ENCODE measurements at places on chromosomes 7 and 10. TPM values are rescaled to one million over a fixed set of nuclear protein-coding genes. Genes with fewer than 3 reads are reported as not detected.

The DYDC2 gene
- polyA plus RNA-seq, result 0.08 TPM

DNA sequence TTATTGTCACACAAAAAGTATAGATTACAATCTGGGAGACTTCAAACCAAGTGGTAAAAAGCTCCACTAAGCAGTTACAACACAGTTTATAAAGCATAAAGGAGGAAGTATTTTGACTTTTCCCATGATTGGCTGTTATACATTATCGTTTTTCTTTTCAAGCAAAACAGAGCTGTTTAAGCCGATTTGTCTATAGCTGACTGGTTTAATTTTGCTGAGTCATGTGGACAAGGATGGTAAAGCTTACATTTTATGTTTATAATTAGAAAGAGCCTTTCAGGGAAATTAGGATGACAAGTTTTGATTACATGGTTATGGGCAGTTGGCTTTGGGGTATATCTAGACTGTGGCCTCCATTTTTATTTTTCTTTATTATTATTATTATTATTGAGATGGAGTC is 152.5 kb upstream of the STK17A start:
- H3K36me3 ChIP-seq, result no peaks in the 10 kb centered on the region
- H3K27me3 ChIP-seq, result no peaks in the 10 kb centered on the region
- no peaks in the 10 kb centered on the region for H3K4me1 ChIP-seq
- no peak for DNase-seq
- no peak overlapping the region for H3K4me3 ChIP-seq

- H3K27ac ChIP-seq, result no peak overlapping the region
- H3K27me3 ChIP-seq, result no peaks in the 10 kb centered on the region
- no peak for DNase-seq
- 0 out of 2 replicates have a peak, but pooled peaks cover 3% of the 10 kb centered on the region for H3K36me3 ChIP-seq
These were observed 8.8 kb downstream of the OGDH start for GRCh38 chr7:44615149-44615611.

DNA sequence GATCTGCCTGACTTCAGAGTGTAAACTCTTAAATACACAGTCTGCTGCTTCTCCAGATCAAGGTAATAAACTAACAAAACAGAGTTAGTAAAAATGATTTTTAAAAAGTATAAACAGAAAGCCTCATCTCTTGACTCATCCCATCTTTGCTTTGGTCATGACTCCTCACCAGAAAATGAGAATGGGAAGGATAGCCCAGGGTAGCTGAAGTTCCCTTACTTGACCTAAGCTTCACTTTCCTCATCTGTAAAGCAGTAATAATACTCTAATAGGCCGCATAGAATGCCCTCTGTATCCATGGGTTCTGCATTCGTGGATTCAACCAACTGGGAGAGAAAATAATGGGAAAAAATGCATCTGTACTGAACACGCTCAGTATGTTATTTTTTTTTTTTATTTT is 11.3 kb upstream of the SLC25A28 start:
- peak overlapping the region; percentile 30 for H3K27ac ChIP-seq
- H3K4me3 ChIP-seq, result no peak overlapping the region
- H3K36me3 ChIP-seq, result no peaks in the 10 kb centered on the region
- H3K27me3 ChIP-seq, result no peaks in the 10 kb centered on the region
- DNase-seq, result no peak

The PLAU gene
- polyA plus RNA-seq, result 159 TPM

DNA sequence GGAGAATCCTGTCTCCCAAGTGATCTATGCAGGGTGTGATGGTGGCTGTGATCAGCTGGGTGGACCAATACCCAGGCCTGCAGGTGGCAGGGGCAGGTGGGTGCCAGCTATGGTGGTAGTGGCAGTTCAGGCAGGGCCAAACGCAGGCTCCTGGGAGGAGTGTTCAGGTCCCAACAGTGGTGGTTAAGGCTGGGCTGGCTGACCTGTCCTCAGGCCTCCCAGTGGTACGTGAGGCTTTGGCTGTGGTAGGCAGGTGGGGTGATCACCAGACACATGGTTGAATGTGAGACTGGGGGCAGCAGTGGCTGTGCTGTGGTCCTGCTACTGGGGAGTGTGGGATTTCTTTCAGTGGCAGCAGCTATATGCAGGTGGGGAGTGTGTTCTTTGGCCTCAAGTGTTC is 126.7 kb upstream of the STARD3NL start:
- H3K27me3 ChIP-seq, result no peaks in the 10 kb centered on the region
- no peak overlapping the region for H3K27ac ChIP-seq
- no peaks in the 10 kb centered on the region for H3K4me1 ChIP-seq

DNA sequence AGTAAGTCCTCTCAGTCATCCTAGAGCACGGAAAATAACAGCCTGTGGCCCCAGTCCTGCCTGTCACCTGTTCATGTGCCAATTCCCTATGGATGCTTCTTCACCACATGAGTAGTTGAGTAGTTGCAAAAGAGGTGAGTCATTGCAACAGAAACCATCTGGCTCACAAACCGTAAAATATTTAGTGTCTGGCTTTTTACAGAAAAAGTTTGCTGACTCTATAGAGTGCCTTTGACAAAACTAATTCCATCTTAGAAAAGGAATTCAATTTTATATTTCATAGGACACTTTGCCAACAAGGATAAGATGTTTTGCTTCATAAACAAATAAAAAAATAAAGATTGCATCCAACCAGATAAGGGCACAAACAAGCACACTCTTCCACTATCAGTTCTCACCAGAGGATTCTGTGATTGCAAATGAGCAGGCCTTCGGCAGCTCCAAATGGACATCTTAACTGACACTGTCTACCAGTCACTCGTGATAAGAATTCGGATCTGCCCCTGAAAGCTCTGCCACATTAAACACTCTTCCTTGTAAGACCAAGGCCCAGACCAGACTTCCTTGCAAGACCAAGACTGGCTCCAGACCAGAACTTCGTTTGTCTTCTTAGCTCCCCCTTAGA is 242.7 kb upstream of the SEMA3C start:
- H3K4me3 ChIP-seq, result no peak overlapping the region
- no peak for DNase-seq
- no peaks in the 10 kb centered on the region for H3K27me3 ChIP-seq
- no peaks in the 10 kb centered on the region for H3K4me1 ChIP-seq

The TMEM176B gene
- polyA plus RNA-seq, result 0.15 TPM

GRCh38 chr10:106557951-106558733 is 606.4 kb downstream of the SORCS1 start:
- peak overlapping the region; percentile 57 for H3K27ac ChIP-seq
- no peak overlapping the region for H3K4me3 ChIP-seq
- H3K4me1 ChIP-seq, result peaks cover 20% of the 10 kb centered on the region
- no peak for DNase-seq
- H3K27me3 ChIP-seq, result no peaks in the 10 kb centered on the region

DNA sequence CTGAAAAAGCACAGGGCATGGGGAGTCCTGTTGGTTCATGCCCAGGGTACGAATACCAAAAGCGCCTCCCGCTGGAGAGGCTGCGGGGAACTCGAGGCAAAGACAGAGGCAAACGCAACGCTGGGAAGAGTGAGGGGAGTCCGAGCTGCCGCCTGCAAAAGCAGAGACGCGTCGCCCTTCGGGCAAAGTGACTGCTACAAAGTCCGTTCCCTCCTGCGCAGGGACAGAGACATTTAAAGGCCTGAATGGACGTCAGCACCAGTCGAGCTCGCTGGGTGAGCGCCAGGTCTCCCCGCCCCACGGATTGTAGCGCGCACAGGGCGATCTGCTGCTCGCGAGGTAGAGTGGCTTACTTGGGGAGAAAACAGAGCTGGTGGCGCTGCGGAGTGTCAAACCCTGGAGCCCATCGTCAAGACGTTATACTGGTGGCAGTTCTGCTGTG is 732.8 kb downstream of the ZWINT start:
- peaks cover 8% of the 10 kb centered on the region for H3K27me3 ChIP-seq
- no peaks in the 10 kb centered on the region for H3K36me3 ChIP-seq
- no peak overlapping the region for H3K4me3 ChIP-seq
- peak overlapping the region; percentile 76 for H3K27ac ChIP-seq

The PNPLA8 gene
- 7.2 TPM for polyA plus RNA-seq

- no peaks in the 10 kb centered on the region for H3K27me3 ChIP-seq
- no peaks in the 10 kb centered on the region for H3K36me3 ChIP-seq
- no peak for DNase-seq
- no peak overlapping the region for H3K27ac ChIP-seq
- no peak overlapping the region for H3K4me3 ChIP-seq
These were observed 650.9 kb upstream of the IGFBP3 start for GRCh38 chr7:46571996-46572395.

GRCh38 chr10:61994405-61995219 is 93.1 kb downstream of the ARID5B start:
- peaks cover 25% of the 10 kb centered on the region for H3K4me1 ChIP-seq
- peak overlapping the region; percentile 91 for H3K27ac ChIP-seq
- 0 out of 2 replicates have a peak, but pooled peaks cover 2% of the 10 kb centered on the region for H3K36me3 ChIP-seq
- H3K4me3 ChIP-seq, result no peak overlapping the region

GRCh38 chr7:1368682-1369571 is 90.3 kb downstream of the MICALL2 start:
- DNase-seq, result peak; percentile 98
- H3K27me3 ChIP-seq, result peaks cover 98% of the 10 kb centered on the region
- H3K27ac ChIP-seq, result no peak overlapping the region
- H3K36me3 ChIP-seq, result no peaks in the 10 kb centered on the region

DNA sequence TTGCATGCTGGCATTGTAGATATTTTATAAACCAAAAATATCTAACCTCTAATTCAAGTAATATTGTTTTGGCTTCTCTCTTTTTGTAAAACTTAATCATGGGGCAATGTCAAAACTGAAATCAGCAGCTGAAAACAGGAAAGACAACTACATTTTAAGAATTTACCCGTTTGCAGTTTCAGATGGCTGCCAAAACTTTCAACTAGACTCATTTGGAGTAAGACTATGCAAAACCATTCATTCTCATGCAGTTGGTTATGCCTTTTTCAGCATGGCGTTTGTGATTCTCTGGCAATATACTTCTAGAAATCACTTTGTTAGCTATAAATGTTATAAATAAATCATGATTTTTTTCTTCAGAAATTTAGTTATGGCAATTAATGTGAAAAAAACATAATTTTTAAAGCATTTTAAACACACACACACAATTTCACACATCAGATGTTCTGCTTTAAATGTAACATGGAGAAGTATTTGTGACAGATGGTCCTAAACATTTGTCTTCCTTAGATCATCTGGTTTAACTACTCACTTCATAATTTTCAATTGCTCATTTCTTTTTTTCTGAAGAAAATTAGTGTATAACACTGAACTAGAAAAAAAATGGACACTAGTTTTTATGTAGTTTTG is 116.4 kb downstream of the ITGB8 start:
- no peaks in the 10 kb centered on the region for H3K27me3 ChIP-seq
- no peak overlapping the region for H3K27ac ChIP-seq
- no peak overlapping the region for H3K4me3 ChIP-seq
- H3K36me3 ChIP-seq, result no peaks in the 10 kb centered on the region
- DNase-seq, result no peak

DNA sequence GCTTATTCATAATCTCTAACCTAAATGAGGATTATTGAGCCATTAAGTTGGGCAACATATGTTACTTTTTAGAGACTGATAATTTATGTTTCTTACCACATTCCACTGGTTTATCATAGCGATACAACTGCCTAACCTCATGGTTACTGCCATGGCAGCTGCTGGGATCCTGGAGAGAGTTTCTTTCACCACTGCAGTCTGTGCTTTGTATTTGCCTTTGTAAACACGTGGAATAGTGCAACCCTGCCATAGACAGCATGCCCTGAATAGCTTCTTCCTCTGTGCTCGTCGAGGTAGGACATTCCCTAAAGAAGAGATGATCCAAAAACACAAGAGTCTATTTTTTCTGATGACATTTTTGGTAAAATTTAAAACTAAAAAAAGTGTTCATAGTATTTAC is 33.7 kb upstream of the PARP12 start:
- no peak for DNase-seq
- peaks cover 39% of the 10 kb centered on the region for H3K36me3 ChIP-seq
- H3K27me3 ChIP-seq, result no peaks in the 10 kb centered on the region
- no peak overlapping the region for H3K4me3 ChIP-seq
- H3K27ac ChIP-seq, result no peak overlapping the region

The CAMK2B gene
- 0.10 TPM for polyA plus RNA-seq

The MCM10 gene
- 5.1 TPM for polyA plus RNA-seq

The WEE2 gene
- polyA plus RNA-seq, result not detected

The CYP2C8 gene
- polyA plus RNA-seq, result 0.02 TPM

DNA sequence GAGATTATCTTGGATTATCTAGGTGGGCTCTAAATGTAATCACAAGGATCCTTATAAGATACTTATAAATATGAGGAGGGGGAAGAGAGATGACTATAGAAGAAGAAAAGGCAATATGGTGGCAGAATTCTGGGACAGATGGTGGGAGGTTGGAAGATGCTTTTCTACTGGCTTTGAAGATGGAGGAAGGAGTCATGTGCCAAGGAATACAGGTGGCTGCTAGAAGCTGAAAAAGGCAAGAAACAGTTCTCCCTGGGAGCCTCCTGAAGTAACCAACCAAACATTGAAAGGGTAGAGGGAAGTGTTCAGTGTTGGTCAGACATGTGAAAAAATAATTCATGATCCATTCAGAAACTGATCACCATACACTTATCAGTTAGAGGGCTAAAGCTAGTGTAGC is 213.3 kb downstream of the WDR11 start:
- H3K4me1 ChIP-seq, result no peaks in the 10 kb centered on the region
- H3K36me3 ChIP-seq, result no peaks in the 10 kb centered on the region
- DNase-seq, result no peak
- H3K27me3 ChIP-seq, result no peaks in the 10 kb centered on the region

DNA sequence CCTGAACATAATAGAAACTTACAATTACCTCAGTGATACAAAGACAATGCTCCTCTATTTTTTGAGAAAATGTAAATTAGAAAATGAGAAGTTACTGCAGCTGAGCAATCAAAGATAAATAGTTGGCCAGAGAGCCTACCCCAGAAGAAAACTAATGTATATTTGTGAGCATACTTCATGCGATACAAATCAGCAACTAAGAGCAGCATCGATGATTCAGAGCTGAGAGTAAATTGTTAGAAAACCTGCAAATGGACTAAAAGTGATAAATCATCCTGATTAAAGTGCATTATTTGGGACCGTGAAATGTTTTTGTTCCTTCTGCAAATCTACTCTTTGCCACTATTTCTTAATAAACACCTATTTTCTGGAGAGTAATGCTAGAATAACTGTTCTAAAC is 285.7 kb downstream of the PPP1R3A start:
- H3K4me1 ChIP-seq, result no peaks in the 10 kb centered on the region
- no peak for DNase-seq
- H3K36me3 ChIP-seq, result no peaks in the 10 kb centered on the region
- H3K4me3 ChIP-seq, result no peak overlapping the region
- H3K27me3 ChIP-seq, result no peaks in the 10 kb centered on the region

The FAS gene
- polyA plus RNA-seq, result 31.5 TPM

DNA sequence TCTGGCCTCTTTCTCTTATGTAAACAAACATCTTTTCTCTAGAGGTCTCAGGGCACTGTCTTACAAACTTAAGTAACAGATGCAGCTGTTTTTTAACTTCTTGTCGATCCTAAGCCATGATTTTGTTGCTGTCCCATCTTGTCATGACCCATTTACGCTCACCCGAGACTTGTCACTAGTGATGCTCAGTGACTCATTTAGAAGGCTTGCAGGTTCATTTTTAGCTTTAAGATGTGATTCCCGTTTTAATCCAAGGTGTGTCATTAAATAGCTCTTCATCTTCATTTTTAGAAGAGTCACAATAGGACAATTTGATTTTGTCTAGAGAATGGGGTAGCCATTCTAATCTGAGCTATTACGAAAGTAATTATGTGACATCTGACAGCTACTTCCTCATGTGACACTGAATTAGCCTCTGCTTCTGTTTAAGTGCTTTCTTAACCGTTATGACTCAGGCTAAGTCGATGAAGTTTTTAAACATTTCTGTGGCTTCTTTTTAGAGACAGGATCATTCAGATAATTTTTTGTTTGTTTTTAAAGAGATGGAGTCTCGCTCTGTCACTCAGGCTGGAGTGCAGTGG is 42.7 kb downstream of the SPDYE5 start:
- no peaks in the 10 kb centered on the region for H3K27me3 ChIP-seq
- H3K4me1 ChIP-seq, result no peaks in the 10 kb centered on the region
- H3K4me3 ChIP-seq, result no peak overlapping the region
